ENCODE measurements at places on chromosomes 5 and 9. TPM values are rescaled to one million over a fixed set of nuclear protein-coding genes. Genes with fewer than 3 reads are reported as not detected.

DNA sequence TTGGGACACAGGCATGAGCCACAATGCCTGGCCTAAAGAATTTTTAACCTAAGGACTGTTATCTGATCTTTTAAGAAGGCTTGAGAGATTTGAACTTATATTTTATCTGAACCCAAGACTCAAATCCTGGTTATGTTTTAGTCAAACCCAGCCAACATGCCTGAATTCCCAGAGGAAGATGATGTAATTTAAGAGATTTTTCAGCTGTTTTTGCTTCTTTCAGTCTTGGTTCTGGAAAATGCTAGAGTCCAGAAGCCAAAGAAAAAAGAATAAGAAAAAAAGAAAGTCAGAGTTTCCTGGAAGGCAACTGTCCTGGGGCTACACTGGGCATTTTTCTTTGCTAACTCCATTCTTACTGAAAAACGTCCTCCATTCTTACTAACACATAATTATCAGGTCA, 85.8 kb downstream of the SNX18 start:
- H3K27me3 ChIP-seq, result no peaks in the 10 kb centered on the region
- no peaks in the 10 kb centered on the region for H3K4me1 ChIP-seq
- no peak overlapping the region for H3K4me3 ChIP-seq
- no peak overlapping the region for H3K27ac ChIP-seq
- DNase-seq, result no peak
- no peaks in the 10 kb centered on the region for H3K36me3 ChIP-seq

DNA sequence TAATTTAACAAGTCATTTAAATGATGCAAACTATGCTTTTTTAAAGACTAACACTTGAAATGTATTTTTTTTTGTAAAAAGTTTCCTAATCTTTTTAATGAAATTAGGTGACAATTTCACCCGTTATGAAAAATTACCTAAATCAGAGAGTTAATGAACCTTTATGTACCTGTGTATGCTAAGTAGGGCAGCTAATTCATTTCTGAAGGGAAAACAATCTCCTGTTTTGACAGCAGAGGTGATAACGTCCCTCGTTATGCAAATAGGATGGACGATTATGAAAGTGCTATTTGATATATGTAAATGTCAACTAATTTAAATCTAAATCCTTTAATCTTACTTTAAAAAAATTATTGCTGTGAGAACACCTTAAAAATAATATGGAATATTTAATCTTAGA, 58.8 kb downstream of the MEF2C start:
- H3K4me1 ChIP-seq, result no peaks in the 10 kb centered on the region
- DNase-seq, result no peak

DNA sequence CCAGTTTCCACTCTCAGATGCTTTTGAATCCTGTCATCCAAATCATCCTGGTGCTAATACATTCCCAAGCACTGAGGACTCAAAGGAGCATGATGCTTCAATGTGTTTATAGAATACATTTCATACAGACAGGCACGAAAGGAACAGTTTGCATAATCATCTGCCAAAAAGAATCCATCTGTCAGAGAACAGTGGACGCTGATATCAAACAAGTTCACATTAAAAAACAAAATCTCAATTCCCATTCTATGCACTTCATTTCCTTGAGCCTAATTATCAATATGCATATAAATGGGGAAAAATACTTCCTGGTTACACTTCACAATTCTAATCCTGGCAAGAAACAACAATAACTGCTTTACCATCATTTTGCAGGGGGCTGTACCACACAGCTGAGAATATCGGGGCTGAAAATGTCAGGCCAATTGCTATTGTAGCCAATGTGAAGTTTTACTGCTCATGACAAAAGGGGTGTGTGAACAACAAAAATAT, 125.5 kb upstream of the FAM174A start:
- H3K36me3 ChIP-seq, result no peaks in the 10 kb centered on the region
- H3K27ac ChIP-seq, result no peak overlapping the region
- no peak for DNase-seq

- H3K27ac ChIP-seq, result no peak overlapping the region
- H3K4me3 ChIP-seq, result no peak overlapping the region
- no peak for DNase-seq
- peaks cover 14% of the 10 kb centered on the region for H3K36me3 ChIP-seq
- H3K4me1 ChIP-seq, result no peaks in the 10 kb centered on the region
Measured at GRCh38 chr9:69243116-69243515, 69.0 kb downstream of the TJP2 start.

GRCh38 chr9:73597771-73598170, 446.1 kb downstream of the ANXA1 start:
- no peaks in the 10 kb centered on the region for H3K4me1 ChIP-seq
- no peak overlapping the region for H3K4me3 ChIP-seq
- H3K27me3 ChIP-seq, result no peaks in the 10 kb centered on the region

- H3K4me3 ChIP-seq, result no peak overlapping the region
- H3K4me1 ChIP-seq, result peaks cover 33% of the 10 kb centered on the region
- H3K36me3 ChIP-seq, result no peaks in the 10 kb centered on the region
- DNase-seq, result no peak
Measured at GRCh38 chr5:111927191-111927590, 170.2 kb upstream of the NREP start.

GRCh38 chr9:134709512-134710270, 68.1 kb downstream of the COL5A1 start:
- no peak overlapping the region for H3K27ac ChIP-seq
- H3K4me1 ChIP-seq, result no peaks in the 10 kb centered on the region

- peaks cover 19% of the 10 kb centered on the region for H3K4me1 ChIP-seq
- H3K27ac ChIP-seq, result peak overlapping the region; percentile 98
- H3K36me3 ChIP-seq, result peaks cover 11% of the 10 kb centered on the region
- DNase-seq, result no peak
Measured at GRCh38 chr9:83981126-83981871, 694 bp downstream of the RMI1 start.

DNA sequence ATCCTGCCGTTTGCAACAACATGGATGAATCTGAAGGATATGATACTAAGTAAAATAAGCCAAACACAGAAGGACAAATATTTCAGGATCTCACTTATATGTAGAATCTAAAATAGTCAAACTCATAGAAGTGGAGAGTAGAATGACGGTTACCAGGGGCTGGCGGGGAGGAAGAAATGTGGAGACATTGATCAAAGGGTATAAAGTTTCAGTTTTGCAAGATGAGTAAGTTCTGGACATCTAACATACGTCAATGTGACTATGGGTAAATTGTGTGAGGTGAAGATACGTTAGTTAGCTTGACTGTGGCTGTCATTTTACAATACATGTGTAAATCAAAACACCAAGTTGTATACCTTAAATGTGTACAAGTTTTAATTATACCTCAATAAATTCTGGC, 200.3 kb downstream of the SNX18 start:
- H3K27ac ChIP-seq, result no peak overlapping the region
- H3K4me3 ChIP-seq, result no peak overlapping the region
- DNase-seq, result no peak
- H3K4me1 ChIP-seq, result peaks cover 4% of the 10 kb centered on the region
- H3K27me3 ChIP-seq, result no peaks in the 10 kb centered on the region
- H3K36me3 ChIP-seq, result no peaks in the 10 kb centered on the region

- no peak for DNase-seq
- H3K4me1 ChIP-seq, result peaks cover 9% of the 10 kb centered on the region
- peak overlapping the region; percentile 19 for H3K27ac ChIP-seq
- peaks cover 9% of the 10 kb centered on the region for H3K36me3 ChIP-seq
Measured at GRCh38 chr5:96893342-96893741, 17.0 kb downstream of the ERAP2 start.

GRCh38 chr9:108759399-108759798, 96.4 kb downstream of the ACTL7B start:
- H3K27me3 ChIP-seq, result no peaks in the 10 kb centered on the region
- H3K4me3 ChIP-seq, result no peak overlapping the region
- DNase-seq, result no peak
- peaks cover 15% of the 10 kb centered on the region for H3K4me1 ChIP-seq
- no peak overlapping the region for H3K27ac ChIP-seq

DNA sequence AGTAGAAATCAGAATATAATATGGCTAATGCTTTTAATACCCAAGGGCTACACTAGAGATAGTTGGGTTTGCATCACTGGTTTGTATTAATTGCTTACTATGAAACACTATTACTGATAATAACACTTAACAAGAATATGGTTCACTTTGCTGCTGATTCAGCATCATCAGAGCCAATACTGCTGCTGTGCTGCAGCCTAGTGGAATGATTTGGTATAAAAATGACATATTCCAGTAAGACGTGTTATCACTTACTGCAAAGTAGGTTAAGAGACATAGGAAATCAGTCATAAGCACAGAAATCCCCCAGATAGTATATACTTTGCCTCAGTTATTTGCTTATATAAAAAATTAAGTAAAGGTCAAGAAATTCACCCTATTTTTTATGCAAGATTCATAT, 2.8 kb downstream of the CDH10 start:
- no peak overlapping the region for H3K27ac ChIP-seq
- no peak overlapping the region for H3K4me3 ChIP-seq
- H3K36me3 ChIP-seq, result no peaks in the 10 kb centered on the region
- no peaks in the 10 kb centered on the region for H3K27me3 ChIP-seq
- H3K4me1 ChIP-seq, result no peaks in the 10 kb centered on the region

DNA sequence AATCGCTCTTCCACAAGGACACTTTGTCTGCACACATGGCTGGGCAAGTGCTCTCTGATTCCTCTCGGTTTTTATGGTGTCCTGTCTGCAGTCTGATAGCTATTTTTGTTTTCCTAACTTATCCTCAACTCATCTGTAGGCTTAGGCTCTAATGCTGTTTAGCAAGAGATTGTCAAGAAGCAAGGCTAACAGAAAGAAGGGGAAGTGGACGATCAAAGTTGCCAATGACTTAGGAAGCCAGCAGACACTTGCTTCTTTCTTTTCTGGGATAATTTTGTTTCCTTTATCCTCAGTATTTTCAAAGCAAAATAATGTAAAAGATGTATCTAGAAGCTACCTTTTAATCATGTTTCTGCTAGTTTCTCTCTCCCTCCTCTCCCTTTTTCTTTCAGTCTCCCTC, 130.7 kb downstream of the PRKACG start:
- H3K4me3 ChIP-seq, result no peak overlapping the region
- no peak overlapping the region for H3K27ac ChIP-seq

DNA sequence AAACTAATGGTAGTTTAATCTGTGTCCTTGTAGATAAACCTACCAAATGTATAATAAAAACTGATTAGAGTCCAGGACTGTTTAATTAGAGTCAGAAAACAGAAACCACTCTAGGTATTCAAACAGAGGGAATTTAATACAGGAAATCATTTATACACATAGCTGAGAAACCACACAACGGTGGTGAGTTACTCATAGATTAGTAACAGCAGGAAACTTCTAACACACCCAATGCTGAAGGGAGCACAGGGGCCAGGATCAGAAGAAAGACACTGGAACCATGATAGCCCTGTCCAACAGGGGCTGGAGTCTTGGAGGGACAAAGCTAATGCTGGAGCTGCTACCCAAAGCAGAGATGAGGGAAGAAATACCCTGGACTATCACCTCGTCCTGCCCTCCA, 321.0 kb downstream of the ACTL7B start:
- H3K4me3 ChIP-seq, result no peak overlapping the region
- DNase-seq, result no peak
- H3K36me3 ChIP-seq, result no peaks in the 10 kb centered on the region
- no peaks in the 10 kb centered on the region for H3K27me3 ChIP-seq

- H3K36me3 ChIP-seq, result no peaks in the 10 kb centered on the region
- DNase-seq, result no peak
- peaks cover 35% of the 10 kb centered on the region for H3K27me3 ChIP-seq
- H3K27ac ChIP-seq, result no peak overlapping the region
Measured at GRCh38 chr9:86946201-86947145, 833 bp downstream of the GAS1 start.

GRCh38 chr5:119070578-119070827, 384 bp upstream of the DMXL1 start:
- peak; percentile 82 for DNase-seq
- H3K27me3 ChIP-seq, result no peaks in the 10 kb centered on the region
- H3K27ac ChIP-seq, result peak overlapping the region; percentile 92
- H3K4me1 ChIP-seq, result peaks cover 10% of the 10 kb centered on the region

- H3K36me3 ChIP-seq, result no peaks in the 10 kb centered on the region
- no peaks in the 10 kb centered on the region for H3K27me3 ChIP-seq
- H3K4me1 ChIP-seq, result peaks cover 39% of the 10 kb centered on the region
- no peak for DNase-seq
- no peak overlapping the region for H3K4me3 ChIP-seq
- H3K27ac ChIP-seq, result no peak overlapping the region
Measured at GRCh38 chr9:108273988-108274387, 581.8 kb downstream of the ACTL7B start.

- no peak for DNase-seq
- H3K36me3 ChIP-seq, result no peaks in the 10 kb centered on the region
- no peaks in the 10 kb centered on the region for H3K27me3 ChIP-seq
- no peak overlapping the region for H3K4me3 ChIP-seq
- H3K27ac ChIP-seq, result no peak overlapping the region
- H3K4me1 ChIP-seq, result peaks cover 17% of the 10 kb centered on the region
Measured at GRCh38 chr9:81395676-81396054, 293.7 kb downstream of the TLE1 start.

DNA sequence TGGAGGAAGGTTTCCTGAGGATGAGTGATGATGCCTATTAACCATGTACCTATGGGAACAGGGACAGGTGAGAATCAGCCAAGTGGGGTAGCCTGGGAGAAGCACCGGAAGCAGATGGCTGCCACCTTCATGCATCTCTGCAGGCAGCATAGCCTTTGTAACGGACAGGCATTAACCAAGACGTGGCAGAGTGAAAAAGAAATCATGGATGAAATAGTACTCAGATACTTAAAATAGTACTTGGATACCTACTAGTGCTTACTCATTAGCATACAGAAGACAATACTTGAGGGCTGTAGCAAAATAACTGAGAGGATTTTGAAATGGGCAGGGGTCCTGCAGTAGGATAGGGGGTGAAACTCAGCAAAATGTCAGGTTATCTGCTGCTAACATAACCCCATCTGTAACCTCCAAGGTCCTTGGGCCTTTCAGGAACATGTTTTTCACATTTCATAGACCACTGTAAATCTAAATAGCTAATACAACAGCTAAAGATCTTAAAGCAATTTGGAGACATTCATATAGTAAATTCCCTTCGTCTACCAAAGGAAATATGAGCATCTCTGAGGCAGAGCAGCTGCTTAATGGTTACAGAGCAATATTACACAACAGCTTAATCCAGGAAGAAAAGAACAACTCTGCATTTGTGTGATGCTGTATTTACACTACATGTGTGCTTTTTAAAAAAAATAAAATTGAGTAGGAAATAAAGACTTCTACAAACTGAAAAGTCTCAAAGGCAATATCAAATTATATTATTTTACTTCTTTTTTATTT, 154.3 kb downstream of the NFIB start:
- H3K4me1 ChIP-seq, result peaks cover 15% of the 10 kb centered on the region
- no peak for DNase-seq
- no peaks in the 10 kb centered on the region for H3K36me3 ChIP-seq
- H3K27me3 ChIP-seq, result no peaks in the 10 kb centered on the region

- H3K4me3 ChIP-seq, result no peak overlapping the region
- peaks cover 54% of the 10 kb centered on the region for H3K27me3 ChIP-seq
- peaks cover 11% of the 10 kb centered on the region for H3K4me1 ChIP-seq
- no peak overlapping the region for H3K27ac ChIP-seq
Measured at GRCh38 chr9:136249877-136250559, 4.4 kb upstream of the QSOX2 start.

Gene TXN
- polyA plus RNA-seq, result 768 TPM

Gene CDC25C
- 4.7 TPM for polyA plus RNA-seq

Gene ZNF367
- 2.0 TPM for polyA plus RNA-seq

Gene ZNG1C
- polyA plus RNA-seq, result 47.0 TPM

Gene PSAT1
- polyA plus RNA-seq, result 30.2 TPM

Gene MTX3
- 11.1 TPM for polyA plus RNA-seq

Gene TRIM41
- polyA plus RNA-seq, result 14.1 TPM

Gene SMIM33
- polyA plus RNA-seq, result not detected

Gene CENPK
- 3.2 TPM for polyA plus RNA-seq
